ENCODE measurements at places on chromosomes 5 and 9.

DNA sequence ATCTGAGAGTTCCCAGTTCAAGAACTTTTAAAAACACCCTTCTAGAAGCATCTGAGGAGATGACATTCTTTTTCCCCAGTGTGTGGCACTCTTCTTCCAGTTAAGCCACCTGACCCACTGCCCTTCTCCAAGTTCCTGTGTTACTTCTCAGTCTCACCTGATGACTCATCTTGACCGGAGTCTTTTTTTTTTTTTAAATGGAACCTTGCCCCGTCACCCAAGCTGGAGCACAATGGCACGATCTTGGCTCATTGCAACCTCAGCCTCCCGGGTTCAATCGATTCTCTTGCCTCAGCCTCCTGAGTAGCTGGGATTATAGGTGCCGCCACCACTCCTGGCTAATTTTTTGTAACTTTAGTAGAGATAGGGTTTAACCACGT lies 224.1 kb upstream of the DAB2 start:
- H3K4me3 ChIP-seq, result no peak overlapping the region
- H3K36me3 ChIP-seq, result no peaks in the 10 kb centered on the region
- H3K27ac ChIP-seq, result no peak overlapping the region
- H3K27me3 ChIP-seq, result no peaks in the 10 kb centered on the region

DNA sequence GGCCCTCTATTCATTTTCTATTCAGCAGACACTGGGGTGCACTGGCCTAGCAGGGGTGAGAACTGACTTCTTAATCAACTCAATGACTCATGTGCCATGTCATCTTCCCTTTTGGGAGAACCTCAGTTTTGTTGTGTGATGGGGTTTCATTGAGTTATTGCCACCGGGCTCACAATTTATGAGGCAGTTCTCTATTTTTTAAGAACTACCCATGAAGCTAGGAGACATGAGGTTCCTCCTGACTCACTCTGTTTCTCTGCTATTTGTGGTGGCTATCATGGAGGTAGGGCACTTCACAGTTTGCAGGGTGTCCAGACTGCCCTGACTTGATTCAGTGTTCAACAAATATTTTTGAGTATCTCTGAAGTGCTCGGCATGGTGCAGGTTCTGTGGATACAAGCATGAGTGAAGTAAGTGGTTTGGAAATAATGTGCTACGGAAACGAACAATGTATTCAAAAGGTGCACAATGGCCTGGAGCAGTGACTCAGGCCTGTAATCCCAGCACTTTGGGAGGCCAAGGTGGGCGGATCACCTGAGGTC lies 39.3 kb downstream of the SPARC start:
- H3K4me3 ChIP-seq, result no peak overlapping the region
- DNase-seq, result no peak
- H3K36me3 ChIP-seq, result no peaks in the 10 kb centered on the region
- H3K4me1 ChIP-seq, result no peaks in the 10 kb centered on the region

DNA sequence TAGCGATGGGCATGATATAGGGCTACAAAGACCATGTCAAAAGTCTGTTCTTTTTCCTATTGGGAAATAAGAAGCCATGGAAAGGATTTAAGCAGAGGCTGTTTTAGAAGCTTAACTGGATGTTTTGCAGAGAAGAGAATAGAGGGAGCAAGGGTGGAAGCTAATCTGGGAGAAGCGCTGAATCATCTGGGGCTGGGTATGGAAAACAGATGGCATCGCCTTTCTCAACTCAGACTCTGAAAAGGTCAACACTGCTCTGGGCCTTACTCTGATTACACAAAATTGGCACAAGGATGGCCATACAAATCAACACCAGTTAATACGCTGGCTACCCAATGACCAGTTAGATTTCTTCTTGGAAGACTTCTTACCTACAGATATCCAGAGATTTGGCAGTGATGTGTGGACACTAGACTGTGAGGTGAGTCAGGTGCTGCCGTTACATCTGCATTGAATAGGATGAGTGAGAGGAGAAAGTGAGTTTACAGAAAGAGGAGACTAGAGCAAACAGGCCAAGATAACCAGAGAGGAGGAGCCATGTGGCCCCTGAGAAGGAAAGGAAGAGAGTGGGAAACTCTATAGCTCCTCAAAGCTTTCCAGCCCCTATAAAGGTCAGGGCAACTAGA lies 6.2 kb upstream of the TCERG1 start:
- H3K4me1 ChIP-seq, result no peaks in the 10 kb centered on the region
- no peak overlapping the region for H3K27ac ChIP-seq
- H3K36me3 ChIP-seq, result no peaks in the 10 kb centered on the region
- H3K4me3 ChIP-seq, result no peak overlapping the region

- H3K4me3 ChIP-seq, result no peak overlapping the region
- no peaks in the 10 kb centered on the region for H3K4me1 ChIP-seq
- no peaks in the 10 kb centered on the region for H3K27me3 ChIP-seq
- DNase-seq, result no peak
Measured at GRCh38 chr5:19564036-19564435, 424.0 kb downstream of the CDH18 start.

- no peak for DNase-seq
- no peak overlapping the region for H3K4me3 ChIP-seq
- H3K4me1 ChIP-seq, result no peaks in the 10 kb centered on the region
- H3K27ac ChIP-seq, result no peak overlapping the region
- no peaks in the 10 kb centered on the region for H3K27me3 ChIP-seq
Measured at GRCh38 chr5:124301850-124302249, 444.6 kb downstream of the ZNF608 start.

- peak overlapping the region; percentile 98 for H3K4me3 ChIP-seq
- no peak for DNase-seq
- H3K27ac ChIP-seq, result peak overlapping the region; percentile 95
- H3K36me3 ChIP-seq, result no peaks in the 10 kb centered on the region
- H3K27me3 ChIP-seq, result no peaks in the 10 kb centered on the region
- no peaks in the 10 kb centered on the region for H3K4me1 ChIP-seq
Measured at GRCh38 chr5:135398160-135398854, 724 bp downstream of the MACROH2A1 start.

DNA sequence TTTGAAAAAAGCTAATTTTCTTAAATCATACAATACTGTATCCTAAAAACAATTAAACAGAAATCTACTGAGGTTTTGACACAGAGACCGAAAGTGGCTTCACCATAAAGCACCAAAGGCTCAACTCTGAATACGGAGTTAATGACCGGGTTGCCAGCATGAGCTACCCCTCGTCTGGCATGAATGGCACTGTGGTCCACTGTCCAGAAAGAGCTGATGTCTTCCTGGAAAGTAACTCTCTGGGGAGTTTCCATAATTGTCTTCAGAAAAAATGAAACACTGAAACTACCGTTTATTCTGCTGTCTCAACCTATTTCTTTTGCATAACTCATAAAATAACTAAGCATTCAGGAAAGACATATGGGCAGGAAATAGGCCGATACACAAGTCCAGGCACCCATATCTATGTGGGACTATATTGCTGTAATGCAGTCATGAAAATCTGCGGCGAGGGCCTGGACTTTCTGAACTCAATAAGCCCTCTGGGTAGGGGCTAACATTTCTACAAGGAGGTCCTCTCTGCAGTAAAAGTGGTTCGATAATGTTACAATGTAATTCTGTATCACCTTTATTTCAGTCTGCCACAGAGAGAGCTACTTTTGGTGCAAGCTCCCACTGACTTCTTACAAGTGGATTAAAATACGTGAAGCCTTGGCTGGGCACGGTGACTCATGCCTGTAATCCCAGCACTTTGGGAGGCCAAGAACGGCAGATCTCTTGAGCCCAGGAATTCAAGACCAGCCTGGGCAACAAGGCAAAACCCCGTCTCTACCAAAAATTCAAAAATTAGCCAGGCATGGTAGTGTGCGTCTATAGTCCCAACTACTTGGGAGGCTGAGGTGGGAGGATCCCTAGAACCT lies 52.4 kb downstream of the ANKH start:
- no peaks in the 10 kb centered on the region for H3K36me3 ChIP-seq
- H3K4me3 ChIP-seq, result no peak overlapping the region
- H3K27ac ChIP-seq, result no peak overlapping the region
- DNase-seq, result no peak
- no peaks in the 10 kb centered on the region for H3K27me3 ChIP-seq
- H3K4me1 ChIP-seq, result peaks cover 17% of the 10 kb centered on the region

DNA sequence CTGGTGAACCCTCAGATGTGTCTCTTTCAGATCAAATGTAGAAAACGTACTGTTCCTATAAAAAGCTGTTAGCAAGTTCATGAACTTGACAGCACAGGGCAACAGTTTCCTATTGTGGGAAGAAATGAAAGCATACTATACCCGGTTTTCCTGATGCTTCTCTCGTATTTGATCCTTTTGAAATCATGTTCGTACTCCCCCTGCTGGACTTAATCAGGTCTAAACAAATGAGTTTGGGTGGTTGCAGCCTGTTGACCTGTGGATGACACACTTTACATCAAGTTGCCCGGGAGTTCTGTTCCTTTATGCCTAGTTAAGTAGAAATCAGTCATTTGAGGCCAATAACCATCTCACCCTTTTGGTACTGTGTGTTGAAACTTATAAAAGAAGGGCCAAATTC lies 1992.3 kb downstream of the MAT2B start:
- no peaks in the 10 kb centered on the region for H3K36me3 ChIP-seq
- DNase-seq, result peak; percentile 5
- no peaks in the 10 kb centered on the region for H3K27me3 ChIP-seq
- no peak overlapping the region for H3K27ac ChIP-seq

DNA sequence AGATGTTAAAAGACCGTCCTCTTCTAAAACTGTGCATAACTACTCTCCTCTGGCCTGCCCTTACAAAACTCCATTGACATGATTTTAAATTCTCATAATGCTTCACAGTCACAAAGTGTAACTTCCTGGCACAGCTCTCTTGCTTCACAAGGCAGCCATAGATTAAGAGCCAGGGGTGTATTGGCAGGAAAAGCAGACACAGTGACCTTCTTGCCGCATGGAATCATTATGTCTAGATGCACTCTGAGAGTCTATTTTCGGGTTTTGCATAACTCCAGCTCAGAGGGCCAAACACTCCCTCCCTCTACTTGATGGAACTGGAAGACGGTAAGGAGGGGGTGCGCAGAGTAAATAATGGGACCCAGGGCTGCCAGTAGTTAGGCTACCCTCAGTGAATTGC lies 110.1 kb downstream of the MARCHF3 start:
- no peaks in the 10 kb centered on the region for H3K36me3 ChIP-seq
- no peaks in the 10 kb centered on the region for H3K27me3 ChIP-seq
- DNase-seq, result no peak

GRCh38 chr9:104872656-104873488 lies 55.1 kb downstream of the ABCA1 start:
- peak overlapping the region; percentile 46 for H3K27ac ChIP-seq
- peaks cover 30% of the 10 kb centered on the region for H3K4me1 ChIP-seq
- no peak overlapping the region for H3K4me3 ChIP-seq
- DNase-seq, result no peak
- peaks cover 34% of the 10 kb centered on the region for H3K36me3 ChIP-seq

DNA sequence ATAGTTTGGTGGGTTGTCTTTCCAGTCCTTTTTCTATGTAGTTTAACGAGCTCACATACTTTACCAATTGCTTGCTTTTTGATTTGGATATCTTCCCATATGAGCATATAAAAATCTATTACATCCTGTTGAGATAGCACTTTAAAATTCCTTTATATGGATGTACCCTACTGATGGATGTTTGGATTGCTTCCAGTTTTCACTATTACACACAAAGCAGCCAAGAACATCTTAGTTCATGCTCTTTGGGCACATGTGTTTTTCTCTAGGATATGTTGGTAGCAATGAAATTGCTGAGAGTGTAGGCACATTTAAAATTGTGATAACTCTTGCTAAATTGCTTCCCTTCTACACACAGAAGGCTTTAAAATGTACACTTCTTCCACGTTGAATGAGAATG lies 56.1 kb upstream of the NTRK2 start:
- DNase-seq, result no peak
- H3K27ac ChIP-seq, result no peak overlapping the region
- H3K36me3 ChIP-seq, result no peaks in the 10 kb centered on the region

Data from tibial nerve (tissue), 4 donors.